ENCODE measurements at places on chromosomes 1 and 21.

DNA sequence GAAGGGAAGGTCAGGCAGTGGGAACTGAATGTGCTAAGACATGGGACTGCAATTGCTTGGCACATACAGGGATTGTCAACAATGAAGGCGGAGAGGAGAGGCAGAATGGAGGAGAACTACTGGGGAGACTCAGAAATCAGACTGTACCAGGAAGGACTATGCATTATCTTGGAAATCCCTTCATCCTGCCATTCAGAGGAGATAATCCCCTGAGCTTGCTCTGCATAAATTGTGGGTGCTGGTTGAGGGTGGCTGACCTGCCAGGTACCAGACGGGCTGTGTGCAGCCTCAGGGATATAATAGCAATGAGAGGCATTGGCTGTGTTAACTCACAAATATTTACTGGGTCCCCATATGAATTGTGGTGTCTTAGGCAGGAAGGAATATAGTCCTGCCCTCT lies 5.0 kb upstream of the TRABD2B start:
- DNase-seq = no peak

DNA sequence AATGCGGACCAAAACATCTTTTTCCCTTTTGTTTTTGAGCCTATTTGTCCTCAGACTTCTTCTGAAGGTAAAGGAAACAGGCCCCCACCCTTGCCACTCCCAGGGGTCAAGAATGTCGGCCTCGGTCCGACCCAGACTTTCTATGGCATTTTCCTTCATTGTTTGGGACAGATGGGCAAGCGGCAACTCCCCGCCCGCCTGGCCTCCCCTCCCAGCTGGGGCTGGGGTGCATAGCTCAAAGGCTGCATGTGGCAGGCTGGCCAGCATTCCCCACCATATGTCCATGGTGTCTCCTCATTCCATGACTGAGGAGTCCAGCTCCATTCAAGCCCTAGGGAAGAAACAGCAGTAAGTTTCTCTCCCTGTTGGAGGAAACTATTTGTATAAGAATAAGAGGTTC lies 29.4 kb upstream of the TSPEAR start:
- no peak for DNase-seq

GRCh38 chr21:35116777-35117176 lies 67.7 kb upstream of the RUNX1 start:
- no peak for DNase-seq

DNA sequence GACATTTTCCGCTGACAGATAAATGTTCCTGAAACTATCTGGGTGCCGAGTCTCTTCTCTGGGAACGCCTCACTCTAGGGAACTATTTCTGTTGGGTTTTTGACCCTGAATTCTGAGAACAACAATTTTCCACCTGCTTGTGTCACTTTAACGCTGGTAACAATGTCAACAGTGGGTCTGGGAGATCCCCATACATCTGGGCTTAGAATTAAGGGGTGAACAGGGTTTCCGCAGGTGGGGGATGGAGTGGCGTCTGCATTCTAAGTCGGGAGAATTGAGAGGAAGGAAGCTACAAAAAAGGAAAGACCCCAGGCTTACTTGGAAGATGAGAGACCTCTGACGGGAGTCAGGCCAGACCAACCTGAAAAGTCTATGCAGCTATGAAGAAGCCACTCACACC lies 8.7 kb downstream of the CD247 start:
- DNase-seq = no peak

GRCh38 chr1:178241057-178241456 lies 147.2 kb downstream of the RASAL2 start:
- no peak for DNase-seq

- no peak for DNase-seq
These were observed 548 bp downstream of the KCNN3 start for GRCh38 chr1:154869351-154870114.

DNA sequence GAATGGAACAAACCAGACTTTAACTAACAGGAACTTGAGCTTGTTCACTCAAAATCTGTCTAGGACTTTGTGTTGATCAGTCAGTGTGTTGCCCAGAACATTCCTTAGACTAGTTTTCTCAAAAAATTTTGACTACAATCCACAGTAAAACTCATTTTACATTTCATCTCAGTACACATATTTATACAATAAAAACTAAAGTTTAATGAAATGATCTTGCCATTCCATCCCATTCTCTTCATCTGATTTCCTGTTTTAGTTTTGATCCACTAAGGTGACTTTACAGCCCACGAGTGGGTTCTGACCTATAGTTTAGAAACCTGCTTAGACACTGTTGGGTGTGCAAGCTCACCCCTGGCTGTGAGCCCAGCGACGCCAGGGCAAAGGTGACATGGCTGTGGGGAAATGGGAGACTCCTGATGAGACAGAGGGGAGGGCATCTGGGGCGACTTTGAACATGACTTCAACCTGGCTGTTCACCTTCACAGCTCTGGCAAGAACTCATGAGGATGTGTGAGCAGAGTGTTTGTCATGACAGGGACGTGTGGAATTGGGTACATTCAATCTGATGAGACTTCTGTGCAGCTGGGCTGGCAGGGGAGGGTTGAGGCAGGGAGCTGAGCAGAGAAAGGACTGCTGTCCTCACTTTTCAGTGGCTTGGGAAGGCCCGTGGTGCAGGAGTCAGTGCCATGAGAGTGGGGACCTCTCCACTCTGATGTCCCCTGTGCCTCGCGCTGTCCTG lies 40.6 kb downstream of the LHX4 start:
- no peak for DNase-seq

DNA sequence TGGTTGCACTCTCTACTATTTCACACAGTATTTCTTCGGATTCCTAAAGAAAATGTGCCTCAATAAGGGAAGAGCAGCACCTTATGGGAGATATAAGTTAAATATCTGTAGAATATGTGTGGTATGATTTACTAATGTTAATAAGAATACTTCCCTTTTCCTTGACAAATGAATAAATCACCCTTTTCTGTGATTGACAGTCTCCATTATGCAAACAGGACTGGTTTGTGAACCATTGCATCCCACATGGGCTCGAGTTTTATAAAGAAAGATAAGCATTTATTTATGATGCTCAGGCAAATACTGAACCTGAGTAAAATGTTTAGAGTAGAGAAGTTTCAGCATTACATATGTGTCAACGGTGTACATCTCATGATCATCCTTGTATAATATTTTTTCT lies 587.7 kb upstream of the BRINP3 start:
- DNase-seq = no peak

- no peak for DNase-seq
These were observed 63.5 kb downstream of the DISC1 start for GRCh38 chr1:231690059-231690458.

- peak; percentile 10 for DNase-seq
These were observed 119.7 kb downstream of the HHAT start for GRCh38 chr1:210448297-210448892.

GRCh38 chr1:101086783-101087182 lies 61.2 kb upstream of the DPH5 start:
- DNase-seq = no peak

DNA sequence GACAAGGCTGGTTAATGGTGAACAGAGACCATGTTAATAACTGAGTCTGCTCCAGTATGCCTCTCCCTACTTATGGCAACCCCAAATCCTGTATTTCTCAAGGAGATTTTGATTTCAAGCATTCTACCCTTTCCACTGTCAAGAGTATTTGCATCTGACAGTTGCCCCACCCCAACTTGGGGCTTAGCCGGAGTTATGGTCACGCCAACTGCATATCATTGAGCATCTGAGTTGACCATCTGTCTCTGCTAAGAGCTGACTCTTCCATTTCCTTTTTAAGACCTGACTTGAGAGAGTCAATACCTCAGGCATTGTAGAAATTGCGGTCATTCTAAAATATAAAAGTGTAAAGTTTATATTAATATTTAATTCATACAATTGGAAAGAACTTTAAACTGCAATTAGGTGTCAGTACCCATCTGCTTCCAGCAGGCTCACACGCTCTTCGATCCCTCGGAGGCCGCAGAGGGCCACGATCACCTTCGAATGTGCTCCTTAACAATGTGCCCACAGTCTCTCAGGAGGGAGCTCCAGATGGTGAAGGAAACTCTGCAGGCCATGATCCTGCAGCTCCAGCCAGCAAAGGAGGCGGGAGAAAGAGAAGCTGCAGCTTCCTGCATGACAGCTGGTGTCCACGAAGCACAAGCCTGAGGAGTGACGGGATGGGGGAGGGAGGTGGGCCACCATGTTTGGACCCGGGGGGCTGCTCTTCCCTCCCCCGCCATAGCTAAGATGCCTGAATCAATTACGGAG lies 409.8 kb downstream of the DISC1 start:
- DNase-seq = no peak

DNA sequence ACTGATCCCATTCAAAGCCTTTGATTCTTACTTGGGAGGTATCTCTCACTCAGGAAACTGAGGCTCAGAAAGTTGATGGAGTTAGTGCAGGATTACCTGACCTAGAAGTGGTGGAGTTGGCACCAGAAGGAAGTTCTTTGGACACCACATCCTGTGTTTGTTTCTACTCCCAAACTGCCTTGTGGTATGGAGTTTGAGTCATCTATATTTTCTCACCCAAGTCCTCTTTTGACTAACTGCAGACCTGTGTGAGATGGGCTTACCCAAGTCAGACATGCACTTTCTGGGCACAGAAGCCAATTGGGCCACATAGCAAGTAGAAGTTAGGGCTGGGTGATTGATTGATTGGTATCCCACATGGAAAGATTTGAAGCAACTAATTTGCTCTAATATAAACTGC lies 36.1 kb downstream of the FGGY start:
- no peak for DNase-seq

- no peak for DNase-seq
These were observed 152.3 kb upstream of the DPYD start for GRCh38 chr1:98073106-98073505.

GRCh38 chr1:205170532-205171269 lies 40.8 kb downstream of the DSTYK start:
- DNase-seq = no peak

DNA sequence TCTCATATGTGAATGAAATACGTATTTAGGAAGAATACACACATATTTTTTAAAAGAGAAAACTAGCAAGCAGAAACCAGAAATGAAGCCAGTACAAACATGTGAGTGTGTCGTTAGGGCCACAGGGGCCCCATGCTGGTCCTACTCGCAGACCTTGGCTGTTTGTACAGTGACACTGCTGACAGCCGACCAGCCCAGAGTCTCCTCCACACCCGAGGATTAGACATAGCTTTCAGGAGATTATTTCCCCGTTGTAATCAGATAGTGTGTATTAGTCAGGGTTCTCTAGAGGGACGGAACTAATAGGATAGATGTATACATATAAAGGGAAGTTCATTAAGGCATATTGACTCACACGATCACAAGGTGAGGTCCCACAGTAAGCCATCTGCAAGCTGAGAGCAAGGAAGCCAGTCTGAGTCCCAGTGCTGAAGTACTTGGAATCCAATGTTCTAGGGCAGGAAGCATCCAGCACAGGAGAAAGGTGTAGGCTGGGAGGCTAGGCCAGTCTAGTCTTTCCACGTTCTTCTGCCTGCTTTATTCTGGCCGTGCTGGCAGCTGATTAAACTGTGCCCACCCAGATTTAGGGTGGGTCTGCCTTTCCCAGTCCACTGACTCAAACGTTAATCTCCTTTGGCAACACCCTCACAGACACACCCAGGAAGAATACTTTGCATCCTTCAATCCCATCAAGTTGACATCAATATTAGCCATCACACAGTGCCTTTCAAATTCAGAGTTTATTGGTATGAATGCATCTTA lies 51.2 kb downstream of the DIP2A start:
- DNase-seq = no peak

GRCh38 chr1:83990734-83991133 lies 8.2 kb downstream of the TTLL7 start:
- DNase-seq = no peak

DNA sequence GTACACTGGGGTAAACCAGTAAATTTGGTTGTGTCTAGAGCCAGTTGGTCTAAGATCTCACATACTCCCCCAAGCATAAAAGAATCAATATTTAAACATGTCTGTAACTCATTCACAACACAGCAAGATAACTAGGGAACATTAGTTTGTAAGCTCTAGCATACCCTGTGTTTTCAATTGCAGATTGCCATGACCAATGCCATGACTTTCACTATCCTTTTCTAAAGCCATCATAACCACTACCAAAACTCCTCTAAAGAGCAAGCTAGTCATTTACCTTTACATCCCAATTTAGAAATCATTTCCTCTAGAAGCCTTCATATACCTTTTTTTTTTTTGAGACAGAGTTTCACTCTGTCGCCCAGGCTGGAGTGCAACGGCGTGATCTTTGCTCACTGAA lies 56.5 kb upstream of the PLA2G4A start:
- DNase-seq = no peak

DNA sequence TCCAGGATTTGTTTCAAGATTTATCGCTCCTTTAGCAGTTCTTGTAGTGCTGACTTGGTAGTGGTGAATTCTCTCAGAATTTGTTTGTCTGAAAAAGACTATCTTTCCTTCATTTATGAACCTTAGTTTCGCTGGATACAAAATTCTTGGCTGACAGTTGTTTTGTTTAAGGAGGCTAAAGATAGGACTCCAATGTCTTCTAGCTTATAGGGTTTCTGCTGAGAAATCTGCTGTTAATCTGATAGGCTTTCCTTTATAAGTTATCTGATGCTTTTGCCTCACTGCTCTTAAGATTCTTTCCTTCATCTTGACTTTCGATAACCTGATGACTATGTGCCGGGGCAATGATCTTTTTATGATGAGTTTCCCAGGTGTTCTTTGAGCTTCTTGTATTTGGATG lies 28.9 kb downstream of the RPAP2 start:
- no peak for DNase-seq
